NCI-H1436 treated with DMSO at 0.1 percent for 48 hours (cell line): ENCODE measurements at places on chromosomes 3 and 15.

GRCh38 chr15:35098737-35099136 is 13.6 kb upstream of the NANOGP8 start:
- no peak for DNase-seq

DNA sequence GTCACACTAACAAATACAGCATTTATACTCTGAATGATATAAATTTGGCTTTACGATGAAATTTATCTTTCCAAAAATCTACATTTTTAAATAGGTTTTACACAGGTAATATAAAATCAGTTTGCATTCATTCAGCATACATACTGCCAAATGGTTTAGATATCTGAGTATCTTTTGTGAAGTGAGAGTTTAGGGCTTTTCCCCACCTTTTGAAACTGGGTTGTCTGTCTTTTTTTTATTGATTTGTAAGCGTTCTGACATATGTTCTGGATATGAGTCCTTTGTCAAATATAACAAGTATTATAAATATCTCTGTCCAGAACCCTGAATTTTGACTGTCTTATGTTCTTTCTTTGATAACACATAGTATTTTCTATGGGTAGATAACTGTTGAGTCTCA is 42.4 kb downstream of the GABPB1 start:
- DNase-seq: no peak

DNA sequence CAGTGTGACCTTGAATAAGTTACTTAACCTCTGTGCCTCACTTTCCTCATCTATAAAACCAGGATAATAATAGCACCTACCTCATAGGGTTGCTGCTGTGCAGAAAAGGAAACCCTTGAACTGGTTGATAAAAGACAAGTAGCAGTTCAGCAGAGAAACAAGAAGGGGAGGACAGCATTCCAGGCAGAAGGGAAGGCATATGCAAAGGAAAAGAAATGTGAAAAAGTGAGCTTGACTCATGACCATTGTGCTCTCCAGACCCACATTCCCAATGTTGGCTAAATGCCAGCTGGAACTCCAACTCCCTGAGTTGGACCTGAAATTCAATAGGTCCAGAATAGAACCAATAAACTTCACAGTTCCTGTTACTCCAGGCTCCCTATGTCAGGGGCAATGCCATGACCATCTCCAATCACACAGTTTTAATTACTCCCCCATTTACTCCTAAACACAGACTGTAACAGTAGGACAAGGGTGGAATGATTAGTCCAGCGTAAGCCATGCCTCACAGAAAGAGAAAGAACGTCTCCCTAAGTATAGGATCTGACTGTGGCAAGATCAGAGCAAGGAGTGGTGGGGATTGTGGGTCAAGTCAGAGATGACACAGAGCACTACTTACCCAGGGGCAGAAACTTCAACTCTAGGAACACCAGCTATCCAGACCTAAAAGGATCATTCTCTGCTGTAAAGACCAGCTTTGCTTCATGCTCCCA is 26.9 kb downstream of the PRKAR2A start:
- no peak for DNase-seq

- DNase-seq: no peak
These were observed 3.4 kb upstream of the COL7A1 start for GRCh38 chr3:48598323-48599076.

DNA sequence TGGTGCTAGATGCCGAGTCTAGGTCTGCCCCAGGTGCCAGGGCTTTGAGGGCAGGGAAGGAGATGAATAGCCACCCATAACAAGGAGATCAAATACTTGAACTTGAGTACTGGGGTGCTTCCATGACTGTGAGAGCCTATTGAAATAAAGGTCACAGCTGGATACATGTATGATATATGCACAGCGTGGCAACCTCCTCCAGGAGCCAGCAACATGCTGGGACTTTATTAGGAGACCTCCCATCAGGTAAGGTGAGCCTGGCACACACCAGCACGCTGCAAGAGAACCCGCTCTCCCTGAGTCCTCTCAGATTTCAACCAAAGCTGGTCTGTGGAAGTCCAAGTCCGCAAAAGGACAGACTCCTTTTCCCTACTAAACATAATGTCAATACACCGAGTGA is 10.5 kb upstream of the HES1 start:
- DNase-seq: no peak

DNA sequence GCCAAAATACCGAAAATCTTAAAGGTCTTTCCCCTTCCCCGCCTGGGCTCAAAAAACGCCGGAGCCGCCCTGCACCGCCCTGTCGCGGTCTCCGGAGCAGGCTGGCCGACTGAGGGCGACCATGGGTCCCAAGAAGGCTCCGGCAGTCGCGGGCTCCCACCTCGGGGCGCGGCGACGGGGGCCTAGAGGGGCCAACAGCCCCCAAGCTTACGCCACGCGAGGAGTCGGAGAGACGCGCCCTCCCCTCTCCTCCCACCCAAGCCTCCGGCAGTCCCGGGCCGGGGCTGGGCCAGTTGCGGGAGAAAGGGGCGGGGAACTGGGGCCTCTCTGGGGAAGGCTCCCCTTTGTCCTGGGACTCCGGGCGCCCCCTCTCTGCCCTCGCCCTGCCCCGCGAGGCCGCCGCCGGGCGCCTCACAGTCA is 69.2 kb downstream of the GOLGA8B start:
- DNase-seq: no peak
